Activated CD4-positive, alpha-beta T cell treated with anti-CD3 and anti-CD28 coated beads, Interleukin-2, amount 10 ng/mL, durations not matched to agents 24 days and 14 days (primary cell): ENCODE measurements at places on chromosomes 13 and 19. TPM values are rescaled to one million over a fixed set of nuclear protein-coding genes. Genes with fewer than 3 reads are reported as not detected.

Gene PCDH17
- not detected in 2 replicates for total RNA-seq

Gene NEK5
- total RNA-seq: not detected in 2 replicates

Gene PCDH20
- total RNA-seq: not detected in 2 replicates

Gene VSTM1
- total RNA-seq: not detected in 2 replicates

Gene FGF21
- not detected in 2 replicates for total RNA-seq

GRCh38 chr19:5803441-5803751 is 1.5 kb upstream of the NRTN start:
- no peaks in the 10 kb centered on the region for H3K36me3 ChIP-seq
- H3K4me1 ChIP-seq: peaks cover 18% of the 10 kb centered on the region
- H3K27me3 ChIP-seq: peaks cover 44% of the 10 kb centered on the region
- DNase-seq: no peak

DNA sequence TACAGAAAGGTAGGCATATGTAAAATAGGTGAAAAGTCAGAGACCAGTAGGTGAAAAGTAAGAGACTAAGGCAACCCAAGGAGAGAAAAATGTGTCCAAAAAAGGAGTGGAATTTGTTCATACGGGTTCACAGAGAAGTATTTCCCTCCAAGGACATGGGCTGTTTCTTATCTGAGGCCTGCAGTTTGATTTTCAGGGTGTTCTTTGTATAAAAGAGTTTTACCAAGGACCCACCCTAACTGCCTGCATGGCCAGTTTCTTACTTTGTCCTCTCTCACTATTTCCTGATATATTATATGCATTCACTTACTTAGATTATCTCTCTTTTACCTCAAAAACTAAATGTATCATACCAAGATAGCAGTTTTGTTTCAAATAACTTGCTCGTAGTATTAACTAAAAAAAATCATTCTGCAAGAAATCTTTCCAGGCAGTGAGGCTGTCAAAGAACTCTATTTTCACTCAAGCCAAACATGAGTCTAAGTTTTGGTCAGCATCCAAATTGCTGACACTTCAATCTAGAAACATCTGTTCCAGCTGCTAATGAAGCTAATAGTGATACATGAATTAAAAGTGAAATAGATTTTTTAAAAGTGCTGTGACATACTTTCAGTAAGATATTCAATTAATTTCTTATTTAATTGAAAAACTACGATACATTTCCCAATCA is 141.4 kb upstream of the SGCG start:
- DNase-seq: no peak
- H3K27ac ChIP-seq: no peak overlapping the region
- H3K36me3 ChIP-seq: no peaks in the 10 kb centered on the region
- no peaks in the 10 kb centered on the region for H3K4me1 ChIP-seq

- peak overlapping the region; percentile 84 for H3K27ac ChIP-seq
- peaks cover 30% of the 10 kb centered on the region for H3K36me3 ChIP-seq
- H3K4me1 ChIP-seq: peaks cover 40% of the 10 kb centered on the region
- peak overlapping the region; percentile 48 for H3K4me3 ChIP-seq
Measured at GRCh38 chr13:73715114-73715910, 418.9 kb downstream of the KLF12 start.

DNA sequence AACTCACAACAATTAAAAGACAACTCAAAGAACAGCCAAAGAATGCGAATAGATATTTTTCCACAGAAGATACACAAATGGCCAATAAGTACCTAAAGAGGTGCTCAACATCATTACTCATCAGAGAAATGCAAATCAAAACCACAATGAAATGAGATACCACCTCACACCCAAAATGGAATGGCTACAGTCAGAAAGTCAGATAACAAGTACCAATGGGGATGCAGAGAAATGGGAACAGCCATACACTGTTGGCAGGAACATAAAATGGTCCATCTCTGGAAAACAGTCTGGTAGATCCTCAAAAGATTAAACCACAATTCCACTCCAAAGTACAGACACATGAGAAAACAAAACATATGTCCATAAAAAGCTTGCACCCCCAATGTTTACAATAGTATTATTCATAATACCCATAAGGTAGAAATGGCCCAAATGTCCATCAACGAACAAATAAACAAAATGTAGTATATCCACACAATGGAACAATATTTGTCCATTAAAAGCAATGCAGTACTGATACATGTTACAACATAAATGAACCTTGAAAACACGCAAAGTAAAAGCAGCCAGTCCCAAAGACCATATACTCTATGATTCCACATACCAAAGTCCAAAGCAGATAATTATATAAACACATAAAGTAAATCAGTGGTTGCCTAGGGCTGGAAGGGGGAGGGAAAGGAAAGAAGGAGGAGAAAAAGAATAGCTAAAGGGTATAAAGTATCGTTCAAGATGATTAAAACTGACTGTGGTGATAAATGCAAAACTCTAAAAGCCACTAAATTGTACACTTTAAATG is 19.6 kb downstream of the USP12 start:
- peak overlapping the region; percentile 79 for H3K27ac ChIP-seq
- DNase-seq: no peak
- peaks cover 41% of the 10 kb centered on the region for H3K4me1 ChIP-seq
- H3K4me3 ChIP-seq: peak overlapping the region; percentile 50
- peaks cover 26% of the 10 kb centered on the region for H3K36me3 ChIP-seq

- H3K27ac ChIP-seq: no peak overlapping the region
- no peak overlapping the region for H3K4me3 ChIP-seq
- no peaks in the 10 kb centered on the region for H3K27me3 ChIP-seq
Measured at GRCh38 chr13:102517959-102518358, 78.8 kb upstream of the TPP2 start.
